ENCODE measurements at places on chromosomes 3 and 15. TPM values are rescaled to one million over a fixed set of nuclear protein-coding genes. Genes with fewer than 3 reads are reported as not detected.

Gene CHRM5
- total RNA-seq, result 0.29 TPM

Gene ASB14
- total RNA-seq, result 2.2 TPM

Gene CLDN1
- total RNA-seq, result 0.50 TPM

Gene SLC9C1
- total RNA-seq, result not detected

Gene MYRIP
- 2.2 TPM for total RNA-seq

All from motor neuron (in vitro differentiated cells).